ENCODE measurements at places on chromosomes 5 and 9.
A peak's percentile ranks its signal among the peaks of the same experiment; 100 is the strongest.

GRCh38 chr5:149549461-149550267 lies 1.6 kb downstream of the CSNK1A1 start:
- no peaks in the 10 kb centered on the region for H3K27me3 ChIP-seq
- peaks cover 45% of the 10 kb centered on the region for H3K36me3 ChIP-seq
- H3K4me3 ChIP-seq: peak overlapping the region; percentile 93
- H3K4me1 ChIP-seq: peaks cover 47% of the 10 kb centered on the region
- DNase-seq: peak; percentile 49
- peak overlapping the region; percentile 85 for H3K27ac ChIP-seq

- no peak overlapping the region for H3K4me3 ChIP-seq
- no peaks in the 10 kb centered on the region for H3K36me3 ChIP-seq
- H3K27ac ChIP-seq: no peak overlapping the region
- no peaks in the 10 kb centered on the region for H3K27me3 ChIP-seq
- 0 out of 2 replicates have a peak, but pooled peaks cover 5% of the 10 kb centered on the region for H3K4me1 ChIP-seq
Measured at GRCh38 chr5:43772764-43773477, 169.9 kb downstream of the NNT start.

DNA sequence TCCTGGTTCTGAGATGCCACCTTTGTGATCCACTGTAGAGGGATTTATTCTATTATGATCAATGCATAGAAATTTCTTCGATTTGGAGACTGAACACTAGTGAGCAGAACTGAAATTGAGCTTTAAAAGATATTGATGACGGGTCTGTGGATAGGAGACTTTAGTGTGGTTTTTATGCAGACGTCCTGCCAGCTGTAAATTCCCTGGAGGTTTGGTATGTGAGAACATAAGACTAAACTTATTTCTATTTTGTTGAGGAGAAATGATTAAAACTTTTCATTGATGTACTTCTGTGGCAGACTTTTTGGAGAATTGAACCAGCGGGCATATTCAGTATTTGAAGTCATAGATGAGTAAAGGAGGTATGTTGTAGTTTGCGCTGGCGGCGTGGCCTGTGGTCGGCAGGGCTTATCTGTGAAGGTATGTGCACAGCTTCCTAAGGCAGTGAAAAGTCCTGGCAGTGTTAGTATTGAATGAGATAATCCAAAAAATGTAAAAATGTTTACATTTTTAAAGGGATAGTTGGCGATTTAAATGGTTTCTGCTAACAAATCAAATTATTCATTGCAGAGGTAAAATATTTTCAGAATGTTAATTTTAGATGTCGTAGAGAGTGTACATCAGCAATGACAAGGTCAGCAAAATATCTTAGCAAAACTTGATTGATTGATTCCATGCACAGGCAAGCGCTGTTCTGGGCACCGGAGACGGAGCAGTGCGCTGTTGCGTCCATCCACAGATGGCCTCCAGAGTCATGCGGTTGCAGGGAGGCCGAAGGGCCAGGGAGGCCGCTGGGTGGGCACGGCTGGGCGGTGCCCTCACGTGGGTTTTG lies 20.4 kb downstream of the TENT4A start:
- peaks cover 15% of the 10 kb centered on the region for H3K4me1 ChIP-seq
- H3K27ac ChIP-seq: no peak overlapping the region
- no peak overlapping the region for H3K4me3 ChIP-seq
- no peak for DNase-seq

- H3K4me1 ChIP-seq: no peaks in the 10 kb centered on the region
- no peak for DNase-seq
- H3K27me3 ChIP-seq: no peaks in the 10 kb centered on the region
- no peak overlapping the region for H3K4me3 ChIP-seq
- no peaks in the 10 kb centered on the region for H3K36me3 ChIP-seq
Measured at GRCh38 chr5:80622756-80623155, 31.7 kb upstream of the MSH3 start.

GRCh38 chr9:136117291-136117915 lies 1.3 kb downstream of the TMEM250 start:
- peak overlapping the region; percentile 49 for H3K27ac ChIP-seq
- no peak for DNase-seq
- peak overlapping the region; percentile 81 for H3K4me3 ChIP-seq
- peaks cover 7% of the 10 kb centered on the region for H3K4me1 ChIP-seq
- no peaks in the 10 kb centered on the region for H3K36me3 ChIP-seq
- H3K27me3 ChIP-seq: no peaks in the 10 kb centered on the region

DNA sequence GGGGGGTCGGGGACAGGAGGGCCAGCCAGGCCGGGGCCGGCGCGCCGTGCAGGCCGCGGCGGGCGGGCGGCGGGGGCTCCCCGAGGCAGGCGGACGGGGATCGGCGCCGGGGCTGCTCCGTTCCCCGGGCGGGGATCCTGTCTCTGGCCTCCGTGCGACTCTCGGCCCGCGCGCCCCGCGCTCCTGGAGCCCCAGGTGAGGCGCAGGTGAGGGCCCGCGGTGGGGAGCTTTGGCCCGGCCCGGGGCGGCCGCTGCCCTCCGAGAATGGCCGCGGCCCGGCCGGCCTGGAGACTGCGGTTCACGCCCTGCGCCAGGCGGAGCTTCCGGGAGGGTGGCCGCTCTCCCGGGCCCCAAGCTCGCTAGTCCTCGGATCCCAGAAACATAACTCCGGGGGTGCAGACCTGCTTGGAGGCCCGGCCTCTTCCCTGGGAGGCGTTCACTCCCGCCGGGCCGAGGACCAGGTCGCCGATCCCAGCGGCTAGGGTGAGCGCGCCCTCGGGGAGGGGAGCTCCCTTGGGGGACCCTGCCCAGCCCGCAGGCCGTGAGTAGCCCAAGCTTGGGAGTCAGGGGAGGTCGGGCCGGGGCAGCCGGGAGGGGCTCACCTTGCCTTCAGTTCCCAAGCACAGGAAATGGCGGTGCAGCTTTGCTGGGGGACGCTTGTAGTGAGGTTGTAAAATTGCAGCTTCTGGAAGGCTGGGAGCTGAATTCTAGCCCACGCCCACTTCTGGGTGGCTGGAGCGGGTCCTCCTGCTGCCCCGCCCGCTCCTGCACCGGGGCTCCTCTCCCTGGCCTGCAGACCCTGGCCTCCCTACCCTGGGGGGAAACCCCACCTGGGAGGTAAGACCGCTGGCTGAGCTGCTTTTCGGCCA lies 723 bp downstream of the PPP1R26 start:
- no peak overlapping the region for H3K27ac ChIP-seq
- no peaks in the 10 kb centered on the region for H3K27me3 ChIP-seq
- H3K4me3 ChIP-seq: peak overlapping the region; percentile 97
- peak; percentile 52 for DNase-seq
- H3K36me3 ChIP-seq: no peaks in the 10 kb centered on the region

GRCh38 chr9:132982458-132982857 lies 4.0 kb downstream of the GFI1B start:
- H3K27ac ChIP-seq: no peak overlapping the region
- H3K4me3 ChIP-seq: no peak overlapping the region
- peaks cover 15% of the 10 kb centered on the region for H3K27me3 ChIP-seq
- H3K36me3 ChIP-seq: no peaks in the 10 kb centered on the region
- H3K4me1 ChIP-seq: no peaks in the 10 kb centered on the region

GRCh38 chr5:117271656-117272055 lies 697.0 kb upstream of the SEMA6A start:
- no peaks in the 10 kb centered on the region for H3K36me3 ChIP-seq
- H3K4me1 ChIP-seq: no peaks in the 10 kb centered on the region
- H3K27ac ChIP-seq: no peak overlapping the region

- no peaks in the 10 kb centered on the region for H3K4me1 ChIP-seq
- no peak overlapping the region for H3K4me3 ChIP-seq
- H3K36me3 ChIP-seq: no peaks in the 10 kb centered on the region
- no peaks in the 10 kb centered on the region for H3K27me3 ChIP-seq
Measured at GRCh38 chr5:54658010-54658409, 140.5 kb downstream of the SNX18 start.
